SHP77 (cell line): ENCODE measurements at places on chromosomes 3 and 15.

DNA sequence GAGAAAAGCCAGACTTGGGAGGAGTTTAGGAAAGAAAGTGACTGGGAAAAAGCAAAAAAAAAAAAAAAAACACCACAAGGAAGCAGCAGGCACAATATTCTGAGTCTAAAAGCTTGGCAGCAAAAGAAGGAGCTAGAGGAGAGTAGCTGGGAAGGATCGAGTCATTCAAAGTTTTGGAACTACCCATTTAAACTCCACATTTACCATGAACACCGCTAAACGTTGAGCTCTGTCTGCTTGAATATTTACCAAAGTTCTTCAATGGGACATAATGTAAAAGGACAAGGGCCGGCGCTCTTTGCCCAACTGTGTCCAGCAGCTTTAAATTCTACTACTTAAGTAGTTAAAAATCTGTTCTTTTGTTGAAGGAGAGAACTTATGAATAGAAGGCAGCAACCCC lies 481.9 kb downstream of the FOXP1 start:
- DNase-seq: no peak

- DNase-seq: no peak
These were observed 144.2 kb downstream of the GHSR start for GRCh38 chr3:172303941-172304558.

DNA sequence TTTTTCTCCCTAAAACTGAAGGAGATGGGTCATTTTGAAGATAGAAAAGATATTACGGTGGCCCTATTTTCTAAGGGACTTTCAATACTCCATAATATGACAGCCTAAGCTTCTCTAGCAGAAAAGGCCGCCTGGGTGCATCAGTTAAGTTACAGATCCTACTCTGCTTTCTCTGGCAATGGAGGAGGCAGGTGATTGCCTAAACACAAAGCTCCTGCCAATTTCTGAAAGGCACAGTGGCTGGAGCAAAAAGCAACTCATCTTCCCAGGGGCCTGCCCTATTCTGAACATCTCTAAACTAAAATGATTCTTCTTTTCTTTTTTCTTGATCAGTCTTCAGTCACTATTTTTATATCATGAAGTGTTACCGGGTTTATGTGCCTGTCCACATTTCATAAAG lies 276.7 kb downstream of the CNTN4 start:
- no peak for DNase-seq

- no peak for DNase-seq
These were observed 8.0 kb downstream of the TMEM45A start for GRCh38 chr3:100500320-100500880.

DNA sequence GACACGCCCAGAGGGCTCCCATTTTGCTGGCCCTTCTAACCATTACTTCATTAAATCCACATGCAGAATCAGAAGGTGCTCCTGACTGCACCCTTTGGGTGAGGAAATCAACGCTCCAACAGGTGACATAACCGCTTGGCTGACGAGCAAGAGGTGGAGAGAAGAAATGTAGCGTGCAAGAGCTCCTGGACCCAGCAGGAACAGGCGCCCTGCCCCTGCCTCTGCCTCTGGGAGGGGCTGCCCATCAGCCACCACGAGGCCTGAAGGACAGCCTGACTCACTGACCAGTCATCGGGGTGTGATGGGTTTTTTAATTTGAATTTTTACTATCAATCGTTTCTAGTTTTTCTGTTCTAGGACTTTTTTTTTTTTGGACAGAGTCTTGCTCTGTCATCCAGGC lies 218.2 kb downstream of the ADAMTS17 start:
- no peak for DNase-seq

- DNase-seq: no peak
These were observed 103.5 kb downstream of the CORO2B start for GRCh38 chr15:68682330-68682729.

DNA sequence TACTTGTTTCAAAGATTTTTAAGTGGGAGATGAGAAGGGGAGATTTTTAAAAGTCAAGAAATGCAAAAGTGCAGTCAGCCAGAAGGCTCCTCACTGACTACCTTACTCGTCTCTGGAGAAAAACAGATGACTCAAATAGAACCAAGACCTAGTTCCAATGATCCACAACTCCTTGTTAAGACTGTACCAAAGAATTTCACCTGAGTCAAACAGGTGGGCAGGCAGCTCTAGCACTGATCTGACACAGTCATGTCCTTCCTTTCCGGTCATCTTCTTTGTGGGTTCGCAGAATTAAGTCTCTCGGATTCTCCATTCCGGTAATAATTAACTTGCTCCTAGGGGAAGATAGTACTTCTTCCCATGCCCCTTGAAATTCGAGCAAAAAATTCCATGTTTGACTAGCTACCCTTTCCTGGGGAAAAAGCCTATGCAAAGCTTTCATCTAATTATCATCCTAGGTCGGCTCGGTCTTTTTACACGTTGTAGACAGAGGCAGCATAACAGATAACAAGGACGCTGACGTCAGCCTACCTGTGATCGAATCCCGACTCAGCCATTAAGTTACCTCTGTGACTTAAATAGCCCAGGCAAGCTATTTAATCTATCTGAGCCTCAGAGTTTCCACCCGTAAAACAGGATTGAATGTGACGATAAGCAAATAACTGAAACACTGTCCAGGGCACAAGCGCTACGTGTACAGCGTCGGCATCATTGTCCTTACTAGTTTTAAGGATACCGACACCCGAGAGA lies 758 bp downstream of the SELENOK start:
- DNase-seq: no peak

GRCh38 chr3:172323894-172324610 lies 124.2 kb downstream of the GHSR start:
- no peak for DNase-seq

- no peak for DNase-seq
These were observed 14.2 kb upstream of the SLC6A6 start for GRCh38 chr3:14388201-14388600.

DNA sequence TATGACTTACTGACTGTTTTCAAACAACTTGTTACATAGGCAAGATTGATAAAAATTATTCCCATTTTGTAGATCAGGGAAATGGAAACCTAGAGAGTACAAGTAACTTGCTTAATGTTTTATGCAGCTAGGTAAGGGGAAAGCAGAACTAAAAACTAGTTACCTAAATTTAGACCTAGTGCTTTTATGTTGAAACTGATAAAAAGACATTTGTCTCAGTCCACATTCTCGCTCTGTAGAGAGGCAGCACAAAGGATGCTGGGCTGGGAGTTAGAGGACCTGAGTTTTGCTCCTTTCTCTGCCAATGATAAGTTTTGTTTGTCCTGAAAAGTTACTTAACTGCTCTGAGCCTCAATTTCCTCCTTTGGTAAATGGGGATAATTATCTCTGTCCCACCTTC lies 17.4 kb downstream of the TIMP4 start:
- no peak for DNase-seq

GRCh38 chr3:72746430-72747411 lies 101.5 kb downstream of the SHQ1 start:
- DNase-seq: no peak
